ENCODE measurements at places on chromosomes 2 and 18. TPM values are rescaled to one million over a fixed set of nuclear protein-coding genes. Genes with fewer than 3 reads are reported as not detected.
A peak's percentile ranks its signal among the peaks of the same experiment; 100 is the strongest.

GRCh38 chr2:8251291-8251690 lies 430.6 kb upstream of the ID2 start:
- no peak for DNase-seq

GRCh38 chr2:189466046-189466445 lies 24.8 kb downstream of the WDR75 start:
- DNase-seq = no peak

GRCh38 chr2:134212746-134213145 lies 41.1 kb upstream of the MGAT5 start:
- DNase-seq = no peak

- DNase-seq = no peak
These were observed 652.6 kb upstream of the CHAC2 start for GRCh38 chr2:53114991-53115390.

Gene PUM2
- 96.6 TPM for total RNA-seq

DNA sequence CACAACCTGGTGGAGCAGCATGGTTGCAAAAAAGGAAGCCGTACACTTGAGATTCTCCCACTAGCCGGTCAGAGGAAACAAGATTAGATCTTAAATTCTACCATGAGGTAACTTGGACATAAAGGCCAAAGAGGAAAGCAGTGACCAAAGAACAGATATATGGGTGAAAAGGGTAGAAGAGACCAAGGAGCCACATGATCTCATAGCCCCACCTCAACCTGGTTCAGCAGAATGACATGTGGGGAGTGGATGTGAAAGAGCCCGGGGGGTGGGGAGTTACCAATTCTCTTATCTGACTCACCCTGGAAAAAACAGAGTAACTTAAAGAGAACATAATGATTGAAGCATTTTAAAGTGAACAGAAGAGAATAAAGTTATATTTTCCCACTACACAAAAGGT lies 683.0 kb downstream of the DSC3 start:
- DNase-seq = no peak

GRCh38 chr18:2540575-2540974 lies 30.7 kb downstream of the METTL4 start:
- no peak for DNase-seq

Gene DLX1
- total RNA-seq = not detected

DNA sequence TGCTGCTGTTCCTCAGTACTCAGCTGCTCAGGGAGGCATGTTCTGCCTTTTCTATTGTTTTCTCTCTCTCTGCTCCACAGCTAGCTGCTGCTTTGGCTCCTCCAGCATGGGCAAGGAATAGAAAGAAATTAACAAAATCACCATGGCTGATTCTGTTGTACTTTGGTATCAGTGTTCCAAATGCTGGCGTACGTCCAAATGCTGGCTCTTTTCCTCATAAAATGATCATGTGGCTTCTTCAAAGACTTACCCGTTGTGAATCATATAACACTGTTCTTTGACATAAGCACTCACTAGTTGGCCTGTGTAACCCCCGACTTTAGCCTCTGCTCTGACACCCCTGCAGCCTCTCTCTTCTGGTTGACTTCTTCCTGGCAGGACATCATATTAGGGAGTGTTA lies 547.6 kb downstream of the CPS1 start:
- DNase-seq = no peak

Gene FOXD4L1
- total RNA-seq = not detected

Gene PRKAG3
- total RNA-seq = not detected

- DNase-seq = no peak
These were observed 232.1 kb downstream of the PRKCE start for GRCh38 chr2:45883603-45884000.

GRCh38 chr2:59568461-59568860 lies 985.0 kb downstream of the BCL11A start:
- DNase-seq = no peak

GRCh38 chr2:26298638-26299393 lies 47.1 kb upstream of the SELENOI start:
- DNase-seq = peak; percentile 56

DNA sequence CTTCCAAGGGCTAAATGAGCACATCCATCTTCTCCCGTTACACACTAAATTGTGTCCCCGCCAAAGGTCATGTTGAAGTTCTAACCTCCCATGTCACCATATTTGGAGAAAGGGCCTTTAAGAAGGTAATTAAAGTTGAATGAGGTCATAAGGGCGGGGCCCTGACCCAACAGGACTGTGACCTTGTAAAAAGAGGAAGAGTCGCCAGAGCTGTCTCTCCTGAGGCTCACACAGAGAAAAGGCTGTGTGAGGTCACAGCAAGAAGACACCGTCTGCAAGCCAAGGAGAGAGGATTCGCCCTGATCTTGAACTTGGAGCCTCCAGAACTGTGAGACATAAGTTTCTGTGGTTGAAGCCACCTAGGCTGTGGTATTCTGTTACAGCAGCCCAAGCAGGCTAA lies 24.1 kb downstream of the TRABD2A start:
- no peak for DNase-seq

DNA sequence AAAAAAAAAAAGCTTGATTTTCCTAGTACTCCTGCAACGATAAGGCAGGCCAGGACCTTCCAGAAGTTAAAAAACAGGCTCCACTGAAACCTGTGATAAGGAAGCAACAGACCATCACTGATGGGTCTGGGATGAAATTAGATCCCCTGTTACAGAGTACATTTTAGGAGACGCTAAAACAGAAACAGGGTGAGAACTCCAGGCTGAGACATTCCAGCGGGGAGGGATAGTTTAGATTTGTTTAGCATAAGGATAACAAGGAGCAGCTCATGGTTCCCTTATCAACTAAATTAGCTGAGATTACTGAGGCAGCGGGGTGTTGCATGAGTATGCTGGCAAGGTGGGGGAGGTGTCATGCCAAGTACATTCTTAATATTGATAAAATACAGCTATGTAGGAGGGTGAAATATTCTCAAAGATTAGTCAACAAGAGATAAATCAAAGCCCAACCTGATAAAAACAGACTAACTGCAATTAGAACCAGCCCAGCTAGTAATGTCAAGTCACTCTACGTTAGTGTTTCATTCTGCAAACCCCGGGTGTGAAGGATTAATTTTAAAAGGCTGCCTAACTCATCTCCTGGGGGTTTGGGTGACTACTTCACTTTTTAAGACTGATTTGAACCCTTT lies 75.0 kb upstream of the BZW1 start:
- no peak for DNase-seq

DNA sequence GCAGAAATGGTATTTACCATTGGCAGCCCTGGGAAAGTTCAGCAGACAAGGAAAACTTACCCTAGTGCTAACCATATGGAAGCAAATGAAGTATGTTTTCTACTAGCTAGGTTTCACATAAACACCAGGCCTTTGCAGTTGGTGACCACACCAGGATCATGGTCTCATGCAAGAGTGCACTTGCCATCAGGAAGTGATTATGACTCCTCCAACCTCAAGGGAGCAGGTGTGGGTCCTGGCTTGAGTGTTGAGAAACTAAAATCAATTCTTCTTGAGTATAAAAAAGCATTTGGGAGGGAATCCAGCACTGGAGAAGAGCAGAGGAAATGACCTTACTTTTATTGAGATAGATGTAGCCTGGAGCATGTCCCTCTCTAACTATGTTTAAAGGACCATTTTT lies 56.8 kb upstream of the SPAG16 start:
- DNase-seq = no peak

DNA sequence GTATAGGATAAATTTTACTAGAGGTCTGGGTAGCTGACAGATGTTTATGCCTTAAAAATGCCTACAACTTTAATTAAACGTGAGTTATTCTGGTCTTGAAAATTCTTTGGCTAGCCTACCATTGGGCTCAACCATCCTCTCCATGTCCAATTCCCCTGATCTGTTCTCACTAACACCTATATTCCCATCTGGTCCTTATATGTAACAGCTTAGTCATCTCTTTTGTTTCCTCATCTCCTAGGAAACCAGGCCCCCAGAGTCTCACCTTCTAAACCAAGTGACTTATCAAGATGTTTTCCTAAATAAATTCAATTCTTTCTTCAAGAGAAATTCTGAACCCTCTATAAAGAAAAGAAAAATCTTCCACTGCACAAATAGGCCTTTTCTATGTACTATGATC lies 148.5 kb downstream of the TTC32 start:
- DNase-seq = no peak

Gene ACOXL
- 33.3 TPM for total RNA-seq

GRCh38 chr2:160689441-160689840 lies 195.8 kb upstream of the RBMS1 start:
- no peak for DNase-seq

DNA sequence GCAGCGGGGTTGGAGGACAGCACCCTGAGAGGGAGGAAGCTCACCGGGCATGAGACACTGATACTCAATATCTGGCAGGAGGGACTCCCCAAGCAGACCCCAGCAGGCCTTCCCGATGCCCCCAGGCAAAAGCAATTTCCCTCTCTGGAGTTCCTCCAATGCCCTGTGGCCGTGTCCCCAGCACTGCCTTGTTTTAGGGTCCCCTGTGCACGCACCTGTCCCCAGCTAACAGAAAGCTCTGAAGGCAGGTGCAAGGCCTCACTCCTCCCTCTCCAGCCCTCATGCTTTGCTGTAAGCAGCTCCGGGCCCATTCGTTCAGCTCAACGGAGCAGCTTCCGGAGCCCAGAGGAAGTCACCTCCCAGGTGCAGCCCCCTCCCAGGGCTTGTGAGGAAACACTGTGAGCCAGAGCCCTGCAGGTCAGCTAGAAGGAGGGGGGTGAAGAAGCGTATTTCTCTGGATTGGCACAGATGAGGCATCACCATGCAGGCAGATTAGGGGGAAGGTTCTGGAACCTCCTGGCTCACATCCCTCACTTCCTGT lies 50.3 kb upstream of the ID2 start:
- DNase-seq = no peak

Gene IL36B
- not detected for total RNA-seq

GRCh38 chr2:181348107-181348837 lies 108.9 kb upstream of the ITGA4 start:
- DNase-seq = no peak

- no peak for DNase-seq
These were observed 42.9 kb upstream of the HS6ST1 start for GRCh38 chr2:128361376-128362131.

- DNase-seq = no peak
These were observed 118.9 kb upstream of the FOSL2 start for GRCh38 chr2:28273751-28274150.

Gene SCN3A
- not detected for total RNA-seq

Gene NAGK
- total RNA-seq = 74.4 TPM

Gene NCK2
- 49.2 TPM for total RNA-seq

Gene M1AP
- total RNA-seq = 7.6 TPM

- no peak for DNase-seq
These were observed 382.9 kb downstream of the DCC start for GRCh38 chr18:52722904-52723303.

Gene CD8B2
- total RNA-seq = not detected

DNA sequence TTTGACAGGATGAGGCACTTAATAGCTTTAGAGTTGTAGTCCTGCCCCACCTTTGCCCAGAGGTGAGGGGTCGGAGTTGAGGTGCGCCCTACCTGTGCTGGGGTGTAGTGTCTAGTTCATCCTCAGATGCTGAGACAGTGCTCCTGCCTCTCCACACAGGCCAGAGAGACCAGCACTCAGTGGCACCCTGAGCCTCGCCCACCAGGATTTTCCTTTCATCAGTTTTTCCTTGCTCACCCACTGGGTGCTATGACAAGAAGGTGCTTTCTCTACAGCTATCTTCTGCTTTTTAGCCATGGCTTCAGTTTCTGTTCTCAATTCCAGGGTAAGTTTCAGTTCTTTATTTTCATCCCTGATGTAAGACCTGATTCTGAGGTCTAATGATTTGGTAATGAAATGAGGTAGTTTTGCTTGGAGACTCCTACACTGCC lies 16.8 kb upstream of the TMEM131 start:
- no peak for DNase-seq

GRCh38 chr18:69556228-69556627 lies 155.5 kb downstream of the DOK6 start:
- DNase-seq = no peak

DNA sequence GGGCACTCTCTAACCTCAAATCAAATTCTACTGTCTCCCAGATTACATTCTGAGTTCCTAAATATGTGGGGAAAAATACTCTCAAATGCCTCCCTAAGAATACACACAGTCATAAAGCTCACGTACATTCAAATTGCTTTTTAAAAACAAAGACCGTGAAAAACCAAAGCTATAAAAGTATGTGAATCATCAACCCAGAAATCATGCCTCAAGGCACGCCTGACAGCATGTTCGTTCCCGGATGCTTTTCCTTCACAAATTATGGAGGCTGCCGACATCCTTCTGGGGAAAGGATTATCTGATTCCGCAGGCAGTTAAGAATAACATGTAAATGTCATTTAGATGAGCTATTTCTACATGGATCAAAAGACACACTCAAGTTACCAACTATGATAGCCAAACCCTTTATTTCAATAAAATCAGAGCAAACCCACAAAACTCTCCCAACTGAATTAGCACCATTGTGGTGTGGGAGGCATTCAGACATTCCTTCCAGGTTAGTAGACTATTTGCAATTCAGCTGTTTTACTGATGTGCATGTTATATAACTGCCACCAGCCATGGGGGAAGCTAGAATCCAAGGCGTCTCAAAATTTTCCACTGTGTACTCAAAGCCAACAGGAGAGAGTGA lies 398.2 kb upstream of the TRIB2 start:
- no peak for DNase-seq

- no peak for DNase-seq
These were observed 304.0 kb downstream of the DYSF start for GRCh38 chr2:71757351-71757750.

GRCh38 chr18:34399892-34400291 lies 175.2 kb upstream of the NOL4 start:
- DNase-seq = no peak

Gene SLC1A4
- total RNA-seq = 1.9 TPM

Gene SKOR2
- total RNA-seq = 0.18 TPM

DNA sequence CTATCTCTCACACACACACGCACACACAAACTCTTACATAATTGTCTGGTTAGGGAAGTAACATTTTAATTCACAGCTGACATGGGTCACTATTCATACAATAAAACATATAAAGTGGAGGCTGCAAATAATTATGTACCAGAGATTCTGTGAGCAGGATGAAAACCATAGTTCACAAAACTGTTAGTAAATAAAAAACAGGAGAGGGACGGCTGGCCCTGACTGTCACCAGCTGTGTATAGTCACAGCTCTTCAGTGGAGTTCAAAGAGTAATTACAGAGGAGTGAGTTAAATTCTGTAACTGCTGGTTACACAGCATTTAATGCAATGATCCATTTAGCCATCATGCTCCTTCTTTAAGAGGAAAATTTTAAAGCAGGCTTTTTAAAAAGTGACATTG lies 76.9 kb downstream of the NRXN1 start:
- DNase-seq = no peak

DNA sequence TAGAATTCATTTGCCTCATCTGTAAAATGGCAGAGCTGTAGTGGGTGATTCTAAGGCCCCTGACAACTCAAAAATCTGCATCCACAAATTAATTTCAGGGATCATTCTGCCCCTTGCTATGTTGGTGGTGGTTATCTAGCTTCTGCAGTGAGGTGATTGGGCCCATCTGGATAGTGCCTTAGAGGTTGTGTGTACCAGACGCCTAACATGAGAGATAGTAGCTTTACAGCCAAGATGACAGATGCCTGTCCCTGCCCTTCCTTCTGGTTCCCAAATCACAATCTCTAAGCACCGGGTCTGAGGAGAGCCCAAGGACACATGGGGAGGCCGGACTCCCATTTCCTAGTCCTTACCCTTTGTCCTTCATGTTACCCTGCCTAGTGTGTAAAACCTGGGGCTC lies 51.1 kb upstream of the TNP1 start:
- no peak for DNase-seq

Gene PID1
- total RNA-seq = 1.9 TPM
